ENCODE measurements at places on chromosomes 16 and 17. TPM values are rescaled to one million over a fixed set of nuclear protein-coding genes. Genes with fewer than 3 reads are reported as not detected.

GRCh38 chr17:67594115-67594880, 123.4 kb upstream of the NOL11 start:
- no peak for DNase-seq

CCL13 gene
- total RNA-seq, result 0.45 TPM

- DNase-seq, result no peak
Measured at GRCh38 chr17:9219631-9220397, 198.5 kb downstream of the NTN1 start.

DNA sequence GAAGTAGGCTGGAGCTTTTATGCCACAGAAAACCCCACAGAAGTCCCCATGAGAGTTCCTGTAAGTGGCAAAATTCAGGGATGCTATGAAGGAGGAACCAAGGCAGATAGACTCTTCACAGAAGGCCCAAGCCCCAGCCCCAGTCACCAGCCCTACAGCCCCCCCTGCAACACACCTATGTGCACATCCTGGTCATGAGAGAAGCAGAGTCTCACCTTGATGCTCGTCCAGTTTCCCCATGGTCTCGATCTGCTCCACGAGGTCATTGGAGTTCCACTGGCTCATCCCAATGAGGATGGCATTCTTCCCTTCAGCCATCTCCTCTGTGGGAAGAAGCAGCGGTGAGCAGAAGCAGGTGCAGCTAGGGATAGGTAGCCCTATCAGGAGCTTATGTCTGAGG, 31.2 kb downstream of the PITPNM3 start:
- DNase-seq, result no peak

TEKT3 gene
- 0.82 TPM for total RNA-seq

DNA sequence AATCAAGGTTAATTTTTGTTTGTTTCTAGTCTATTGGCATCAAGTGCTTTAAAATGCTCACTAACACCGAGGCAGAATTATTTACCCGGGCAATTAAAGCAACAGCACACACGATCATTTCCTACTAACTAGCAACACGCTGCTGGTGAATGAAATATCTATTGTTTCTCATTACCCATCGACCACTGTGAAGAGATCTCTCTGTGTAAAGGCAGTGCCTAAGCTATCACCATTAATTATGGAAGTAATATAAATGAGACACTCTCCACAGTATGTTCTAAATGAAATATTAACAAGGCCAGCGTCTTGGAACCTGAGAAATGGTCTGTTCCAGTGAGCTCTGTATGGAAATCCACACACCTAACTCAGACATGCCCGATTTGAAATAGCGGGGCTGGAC, 397.6 kb downstream of the MAF start:
- no peak for DNase-seq

DNA sequence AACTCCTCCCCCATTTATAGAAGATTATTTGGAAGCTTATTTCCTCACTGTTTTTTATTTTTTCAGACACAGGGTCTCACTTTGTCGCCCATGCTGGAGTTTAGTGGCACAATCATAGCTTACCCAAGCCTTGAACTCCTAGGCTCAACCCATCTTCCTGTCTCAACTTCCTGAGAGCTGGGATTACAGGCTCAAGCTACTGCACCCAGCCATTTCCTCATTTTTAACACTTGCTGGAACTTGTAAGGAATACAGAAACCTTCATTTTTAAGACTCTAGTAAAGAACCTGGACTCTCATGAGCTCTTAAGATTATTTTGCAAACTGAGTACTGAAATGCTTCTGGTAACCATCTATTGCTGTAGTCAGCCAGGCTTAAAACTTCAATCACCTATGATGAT, 29.9 kb downstream of the KANSL1 start:
- DNase-seq, result no peak

- DNase-seq, result no peak
Measured at GRCh38 chr17:40992666-40993065, 1.3 kb downstream of the KRTAP3-3 start.
